Stimulated activated CD4-positive, alpha-beta T cell treated with anti-CD3 and anti-CD28 coated beads, Interleukin-15, amount 100 ng/mL, for 1 hour (primary cell): ENCODE measurements at places on chromosomes 5 and 9.

- no peak for DNase-seq
Observed at GRCh38 chr9:78074385-78075291, 43.0 kb upstream of the GNAQ start.

DNA sequence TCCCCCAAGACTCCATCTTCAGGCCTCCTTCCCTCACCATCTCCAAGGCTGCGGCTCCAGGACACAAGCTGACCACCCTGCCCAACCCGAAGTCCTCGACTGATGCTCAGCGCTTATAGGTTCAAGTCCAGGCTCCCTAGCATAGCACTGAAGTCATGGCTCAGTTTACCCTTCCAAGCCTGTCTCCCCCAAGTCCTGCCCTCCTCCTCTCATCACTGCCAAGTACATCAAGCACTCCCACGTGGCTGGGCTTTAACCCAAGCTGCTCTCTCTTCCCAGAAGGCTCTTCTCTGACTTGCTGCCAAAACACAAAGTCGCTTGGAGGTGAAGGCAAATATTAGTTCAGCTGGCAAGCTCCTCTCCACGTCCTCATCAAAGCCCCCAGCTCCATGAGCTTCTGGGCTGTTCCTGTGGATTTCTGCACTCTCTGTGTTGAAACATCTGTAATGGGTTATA lies 22.1 kb upstream of the MARCHF6 start:
- no peak for DNase-seq

DNA sequence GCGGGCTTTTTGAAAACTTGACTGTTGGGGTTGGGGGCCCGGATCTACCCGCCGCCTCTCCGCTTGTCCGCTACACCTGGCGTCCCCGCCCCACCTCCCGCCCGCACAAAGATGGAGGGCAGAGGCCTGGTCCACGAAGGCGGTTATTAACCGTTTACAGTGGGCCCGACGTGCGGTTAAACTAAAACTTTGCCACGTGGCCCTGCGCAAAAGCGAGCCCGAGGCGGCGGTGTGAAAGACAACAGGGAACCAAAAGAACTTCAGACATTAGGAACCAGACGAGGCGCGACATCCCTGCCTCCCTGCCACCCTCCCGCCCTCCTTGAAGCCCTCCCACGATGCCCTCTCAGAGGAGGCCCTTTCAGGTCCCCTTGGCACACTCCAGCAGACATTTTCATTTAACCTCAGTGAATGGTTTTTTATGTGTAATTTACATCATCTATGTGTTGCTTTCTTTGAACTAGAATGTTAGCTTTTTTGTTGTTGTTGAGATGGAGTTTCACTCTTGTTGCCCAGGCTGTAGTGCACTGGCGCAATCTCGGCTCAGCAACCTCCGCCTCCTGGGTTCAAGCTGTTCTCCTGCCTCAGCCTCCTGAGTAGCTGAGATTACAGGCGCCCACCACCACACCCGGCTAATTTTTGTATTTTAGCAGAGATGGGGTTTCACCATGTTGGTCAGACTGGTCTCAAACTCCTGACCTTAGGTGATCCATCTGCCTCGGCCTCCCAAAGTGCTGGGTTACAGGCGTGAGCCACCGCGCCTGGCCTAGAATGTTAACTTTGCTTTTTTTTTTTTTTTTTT lies 999 bp upstream of the HNRNPA0 start:
- DNase-seq = no peak

GRCh38 chr5:39447968-39448367 lies 23.2 kb upstream of the DAB2 start:
- DNase-seq = no peak

GRCh38 chr5:57102905-57103255 lies 71.0 kb upstream of the GPBP1 start:
- no peak for DNase-seq
